ENCODE measurements at places on chromosomes 13 and 19.
A peak's percentile ranks its signal among the peaks of the same experiment; 100 is the strongest.

GRCh38 chr13:99027260-99027659 lies 49.4 kb upstream of the DOCK9 start:
- DNase-seq, result no peak

- no peak for DNase-seq
These were observed at the start of gene MAST1 for GRCh38 chr19:12838182-12838885. Gene MAST1 (plus strand): TSS chr19:12838515. CDS start chr19:12838573, 58 bp downstream.

- no peak for DNase-seq
These were observed 11.4 kb downstream of the XRCC1 start for GRCh38 chr19:43563816-43564457.

DNA sequence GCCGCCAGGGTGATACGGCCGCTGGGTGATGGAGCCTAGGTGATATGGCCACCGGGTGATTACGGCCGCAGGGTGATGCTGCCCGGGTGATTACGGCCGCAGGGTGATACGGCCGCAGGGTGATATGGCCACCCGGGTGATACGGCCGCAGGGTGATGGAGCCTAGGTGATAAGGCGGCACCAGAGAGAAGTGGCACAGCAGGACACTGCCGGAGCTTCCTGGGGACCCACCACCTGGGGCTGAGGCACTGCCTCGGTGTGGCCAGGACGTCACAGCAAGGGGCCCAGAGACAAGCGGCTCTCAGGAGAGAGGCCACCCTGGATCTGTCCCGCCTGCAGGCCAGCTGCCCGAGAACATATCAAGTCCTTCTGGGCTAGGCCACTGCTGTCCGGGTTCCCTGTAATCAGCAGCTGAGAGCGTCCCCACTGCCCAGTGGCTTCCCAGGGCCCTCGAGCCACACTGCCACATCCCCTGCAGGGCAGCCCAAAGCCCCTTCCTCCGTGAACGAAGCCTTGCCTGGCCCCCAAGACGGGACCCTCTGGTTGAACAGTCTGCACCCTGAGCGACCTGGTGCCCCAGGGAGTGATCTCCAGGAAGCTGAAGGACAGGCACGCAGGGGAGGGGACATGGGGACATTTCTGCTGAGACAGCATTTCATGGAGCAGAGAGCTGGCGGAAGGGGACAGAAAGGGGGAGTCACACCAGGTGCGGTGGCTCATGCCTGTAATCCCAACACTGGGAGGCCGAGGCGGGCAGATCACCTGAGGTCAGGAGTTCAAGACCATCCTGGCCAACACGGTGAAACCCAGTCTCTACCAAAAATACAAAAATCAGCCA lies 22.1 kb downstream of the ZNF787 start:
- DNase-seq, result no peak

DNA sequence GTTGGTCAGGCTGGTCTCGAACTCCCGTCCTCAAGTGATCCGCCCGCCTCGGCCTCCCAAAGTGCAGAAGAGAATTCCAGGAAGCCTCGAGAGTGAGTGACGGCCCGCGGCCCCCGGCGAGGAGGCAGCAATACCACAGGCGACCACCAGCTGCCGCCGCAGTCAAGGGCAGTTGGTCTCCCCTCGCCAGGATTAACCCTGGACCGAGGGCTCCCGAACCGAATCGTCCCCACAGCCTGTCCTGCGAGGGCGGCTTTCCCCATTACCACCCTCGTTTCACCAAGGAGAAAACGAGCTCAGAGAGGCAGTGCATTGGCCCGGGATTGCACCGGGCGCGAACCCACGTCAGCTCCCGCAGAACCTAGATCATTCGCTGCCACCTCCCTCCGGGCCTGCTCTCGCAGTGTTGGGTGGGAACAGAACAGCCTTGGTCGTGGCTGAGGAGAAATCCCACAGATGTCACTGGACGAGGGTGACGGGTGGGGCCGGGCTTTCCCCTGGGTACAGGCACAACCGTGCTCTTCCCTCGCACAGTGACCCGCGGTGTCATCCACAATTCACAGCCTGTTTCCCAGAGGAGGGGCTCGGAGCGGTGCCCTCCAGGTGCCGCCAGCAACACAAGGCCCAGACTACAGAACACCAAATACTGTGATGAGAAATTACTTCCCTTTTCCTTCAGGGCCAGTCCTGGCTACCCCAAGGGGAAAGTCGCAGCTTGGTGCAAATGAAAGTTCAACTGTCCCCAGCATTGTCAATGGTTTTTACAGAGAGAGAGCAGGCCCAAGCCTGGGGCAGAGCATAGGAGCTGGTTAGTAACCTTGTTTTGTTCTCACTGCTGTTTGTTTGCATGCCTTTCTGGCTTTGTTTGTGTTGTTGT lies 24.8 kb downstream of the C2CD4C start:
- DNase-seq, result peak; percentile 34

GRCh38 chr13:84934911-84935310 lies 864.3 kb downstream of the SLITRK6 start:
- no peak for DNase-seq

- DNase-seq, result peak; percentile 62
These were observed 26.5 kb downstream of the MPND start for GRCh38 chr19:4369888-4370260.

DNA sequence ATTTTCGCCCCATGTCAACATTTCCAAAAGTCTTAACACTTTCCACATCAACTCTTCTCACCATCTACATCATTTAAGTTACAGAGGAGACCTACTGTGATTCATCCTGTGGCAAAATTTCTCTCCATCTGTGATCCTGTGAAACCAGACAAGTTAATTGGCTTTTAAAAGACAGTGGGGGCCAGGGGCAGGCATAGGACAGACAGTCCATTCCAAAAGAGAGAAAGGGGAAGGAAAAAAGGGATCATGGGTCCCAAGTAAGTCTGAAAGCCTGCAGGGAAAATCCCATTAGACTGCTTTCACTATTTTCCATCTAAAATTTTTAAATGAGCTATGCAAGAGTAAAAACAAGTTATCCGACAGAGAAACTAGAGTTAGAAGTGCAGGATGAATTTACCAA lies 121.0 kb downstream of the MRPL57 start:
- DNase-seq, result no peak

GRCh38 chr13:78598966-78599644 lies 4.2 kb downstream of the POU4F1 start:
- DNase-seq, result no peak

DNA sequence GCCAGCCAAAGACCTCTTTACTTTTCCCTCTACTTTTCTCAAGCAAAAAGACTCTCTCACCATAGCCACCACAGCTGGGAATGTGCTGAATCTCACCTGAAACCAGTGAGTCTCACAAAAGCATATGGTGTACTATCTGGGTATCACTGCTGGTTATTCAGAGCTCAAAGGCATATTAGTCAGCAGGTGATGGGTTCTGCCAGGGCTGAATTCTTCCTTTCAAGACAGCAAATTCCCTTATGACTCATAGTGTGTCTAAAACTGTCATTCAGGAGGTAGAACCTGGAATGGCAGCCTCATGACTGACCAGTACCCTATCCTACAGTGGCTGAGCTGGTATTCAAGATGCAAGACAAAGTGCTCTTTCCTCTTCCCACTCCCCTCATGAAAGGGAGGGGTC lies 2859.1 kb downstream of the PCDH9 start:
- no peak for DNase-seq

DNA sequence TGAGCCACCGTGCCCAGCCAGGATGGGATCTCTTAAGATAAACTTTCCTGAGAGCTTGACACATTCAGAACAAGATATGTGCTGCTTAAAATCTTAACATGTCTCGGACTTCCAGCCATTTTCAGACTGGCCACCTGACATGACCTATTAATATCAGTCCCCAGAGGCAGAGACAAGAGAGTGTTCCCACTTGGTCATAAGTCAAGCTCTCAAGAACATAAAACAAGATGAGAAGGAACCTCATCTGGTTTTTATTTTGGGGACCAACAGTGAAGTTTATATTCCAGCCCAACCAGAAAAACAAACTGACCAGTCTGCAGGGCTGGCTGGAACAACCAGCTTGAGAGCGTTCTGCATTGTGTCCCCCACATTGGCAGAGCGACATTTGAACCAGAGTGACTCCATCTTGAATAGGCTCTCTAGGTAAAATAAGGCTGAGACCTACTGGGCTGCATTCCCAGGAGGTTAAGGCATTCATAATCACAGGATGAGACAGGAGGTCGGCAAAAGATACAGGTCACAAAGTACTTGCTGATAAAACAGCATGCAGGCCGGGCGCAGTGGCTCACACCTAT lies 21.8 kb upstream of the PLEKHF1 start:
- no peak for DNase-seq

- no peak for DNase-seq
These were observed 168.2 kb downstream of the DNAJC15 start for GRCh38 chr13:43191546-43191945.

DNA sequence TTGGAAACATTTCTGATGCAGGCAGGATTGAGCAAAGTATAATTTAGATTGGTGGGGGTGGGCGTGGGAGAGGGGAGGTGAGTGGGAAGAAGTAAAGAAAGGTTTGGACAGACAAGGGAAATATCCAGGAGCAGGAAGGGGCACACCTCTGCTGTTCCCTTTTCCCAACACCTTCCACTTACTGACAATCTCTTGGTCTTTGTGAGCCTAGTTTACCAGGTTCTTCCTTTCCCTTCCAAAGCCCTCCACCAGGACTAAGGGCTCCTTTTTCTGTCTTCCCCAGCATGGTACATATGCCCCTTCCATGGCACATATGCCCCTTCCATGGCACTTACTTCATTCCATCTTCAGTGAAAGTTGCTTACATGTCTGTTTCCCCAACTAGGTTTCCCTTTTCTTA lies 6.2 kb upstream of the THSD1 start:
- DNase-seq, result no peak

DNA sequence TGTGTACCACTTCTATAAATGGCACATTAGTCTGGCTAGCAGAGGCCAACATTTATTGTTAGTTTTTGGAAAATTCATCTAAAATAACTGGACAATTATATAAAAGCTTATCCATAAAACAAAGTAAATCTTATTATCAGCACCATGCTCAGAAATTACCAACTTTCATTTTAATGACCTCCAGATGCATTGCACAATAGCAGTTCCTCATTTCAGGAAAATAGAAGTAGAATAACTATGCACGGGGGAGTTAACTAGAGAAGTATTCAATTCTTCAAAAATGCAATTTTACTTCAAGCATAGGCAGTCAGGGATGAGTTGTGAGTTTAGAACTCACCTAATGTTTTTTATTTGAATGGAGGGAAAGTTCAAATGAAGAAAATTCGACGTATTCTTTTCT lies 1023.5 kb downstream of the PCDH17 start:
- no peak for DNase-seq

GRCh38 chr19:41960973-41961372 lies 1.9 kb upstream of the RABAC1 start:
- no peak for DNase-seq

GRCh38 chr19:51002542-51003311 lies 1.3 kb upstream of the KLK8 start:
- no peak for DNase-seq

- no peak for DNase-seq
These were observed 453.2 kb upstream of the ATXN8OS start for GRCh38 chr13:69654392-69654791.

DNA sequence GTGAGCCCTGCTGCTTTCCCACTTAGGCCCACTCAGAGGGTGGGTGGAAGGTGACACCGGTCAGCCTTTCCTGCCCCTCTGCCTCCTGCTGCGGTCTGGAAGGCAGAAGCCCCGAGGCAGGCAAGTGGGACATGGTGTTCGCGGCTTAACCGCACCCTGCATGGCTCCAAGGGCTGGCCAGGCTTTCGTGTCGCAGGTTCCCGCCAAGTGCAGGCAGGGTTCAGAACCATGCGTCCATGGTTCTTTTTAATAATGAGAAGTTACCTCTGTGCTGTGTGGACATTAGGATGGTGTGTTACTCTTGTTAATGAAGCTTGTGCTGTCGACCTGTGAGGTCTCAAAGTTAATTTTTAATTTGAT lies 986 bp downstream of the DGKH start:
- no peak for DNase-seq
